ENCODE measurements at places on chromosomes 6 and 20. TPM values are rescaled to one million over a fixed set of nuclear protein-coding genes. Genes with fewer than 3 reads are reported as not detected.

The MMP24 gene
- total RNA-seq, result 5.3 TPM

DNA sequence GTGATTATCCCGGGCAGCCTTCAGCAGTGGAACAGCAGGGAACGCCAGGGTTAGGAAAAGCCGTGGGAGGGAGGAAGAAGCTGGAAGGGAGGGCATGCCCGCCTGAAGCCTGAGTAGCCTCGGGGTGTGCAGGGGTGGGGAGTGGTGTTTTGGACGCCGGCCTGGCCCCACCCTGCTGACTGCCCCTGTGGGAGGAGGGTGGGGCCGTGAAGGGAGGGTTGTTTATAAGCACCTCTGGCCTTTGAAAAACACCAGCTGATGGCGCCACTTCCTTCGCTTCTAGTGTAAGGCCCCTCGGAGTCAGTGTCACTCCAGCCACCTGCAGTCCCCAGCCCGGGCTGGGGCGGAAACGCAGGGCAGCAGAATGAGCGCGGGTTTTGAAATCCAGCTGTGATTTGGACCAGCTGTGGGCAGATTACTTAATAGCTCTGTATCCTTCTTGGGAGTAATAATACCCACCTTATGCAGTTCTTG is 52.8 kb upstream of the BMP6 start:
- H3K4me3 ChIP-seq, result peak overlapping the region; percentile 14
- H3K4me1 ChIP-seq, result peaks cover 14% of the 10 kb centered on the region
- DNase-seq, result peak; percentile 62

The DOK5 gene
- total RNA-seq, result 0.74 TPM

DNA sequence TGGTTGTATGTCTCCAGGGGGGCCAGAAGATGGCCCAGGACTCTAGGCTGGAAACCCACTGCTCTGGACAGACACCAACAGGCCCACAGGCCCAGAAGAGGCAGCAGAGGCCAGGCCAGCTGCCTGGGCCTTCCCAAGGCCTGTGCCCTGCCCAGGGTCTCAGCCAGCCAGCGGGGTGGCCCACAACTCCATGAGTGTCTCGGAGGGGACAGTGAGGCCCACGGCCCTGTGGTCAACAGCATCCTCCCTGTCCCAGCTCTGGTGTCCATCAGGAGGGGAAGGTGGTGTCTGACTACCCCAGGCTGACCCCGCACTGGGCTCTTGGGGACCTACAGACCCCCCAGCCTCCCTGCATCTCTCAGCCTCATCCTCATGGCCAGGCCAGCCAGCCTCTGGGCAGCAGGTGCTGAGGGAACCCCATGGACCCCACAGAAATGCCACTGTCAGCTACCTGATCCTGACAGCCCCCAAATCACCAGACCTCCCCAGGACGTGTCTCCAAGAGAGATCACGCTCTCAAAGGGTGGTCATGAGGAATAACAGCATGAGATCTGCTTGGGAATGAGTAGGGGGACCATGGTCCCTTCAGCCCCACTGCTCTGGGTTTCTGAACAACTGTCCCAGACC is 112.4 kb downstream of the NOL4L start:
- H3K36me3 ChIP-seq, result peaks cover 10% of the 10 kb centered on the region
- peaks cover 97% of the 10 kb centered on the region for H3K4me1 ChIP-seq
- peak overlapping the region; percentile 88 for H3K27ac ChIP-seq
- no peak overlapping the region for H3K4me3 ChIP-seq
- no peaks in the 10 kb centered on the region for H3K27me3 ChIP-seq

- DNase-seq, result no peak
- no peaks in the 10 kb centered on the region for H3K27me3 ChIP-seq
- no peak overlapping the region for H3K4me3 ChIP-seq
- H3K4me1 ChIP-seq, result no peaks in the 10 kb centered on the region
- H3K27ac ChIP-seq, result no peak overlapping the region
These were observed 82.0 kb upstream of the AKIRIN2 start for GRCh38 chr6:87784051-87784450.

- no peak overlapping the region for H3K4me3 ChIP-seq
- no peaks in the 10 kb centered on the region for H3K36me3 ChIP-seq
- H3K4me1 ChIP-seq, result no peaks in the 10 kb centered on the region
These were observed 19.4 kb upstream of the TRERF1 start for GRCh38 chr6:42471142-42471541.

The FOXC1 gene
- total RNA-seq, result 2.3 TPM

The ECT2L gene
- total RNA-seq, result 3.9 TPM

The ZNF318 gene
- total RNA-seq, result 18.3 TPM

DNA sequence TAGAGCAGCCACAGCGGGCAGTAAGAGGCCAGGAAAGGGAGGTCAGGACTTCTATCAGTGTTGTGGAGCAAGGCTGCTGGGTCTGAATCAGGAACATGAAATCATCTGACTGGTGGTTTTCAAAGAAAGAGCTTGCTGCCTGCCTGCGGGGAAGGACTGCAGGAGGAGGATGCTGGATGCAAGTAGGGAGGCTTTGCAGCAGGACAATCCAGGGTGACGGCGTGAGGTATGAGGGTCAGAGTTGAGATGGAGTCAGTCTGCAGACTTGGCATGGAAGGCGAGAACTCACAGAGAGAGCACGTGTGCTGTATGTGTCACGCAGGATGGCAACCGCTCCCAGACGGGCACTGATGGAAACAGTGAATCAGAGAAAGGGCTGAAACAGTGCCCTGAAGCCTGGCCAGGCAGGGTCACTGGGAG is 59.2 kb upstream of the CD93 start:
- H3K4me3 ChIP-seq, result no peak overlapping the region
- peak overlapping the region; percentile 31 for H3K27ac ChIP-seq
- DNase-seq, result no peak
- peaks cover 77% of the 10 kb centered on the region for H3K4me1 ChIP-seq
- no peaks in the 10 kb centered on the region for H3K27me3 ChIP-seq
- no peaks in the 10 kb centered on the region for H3K36me3 ChIP-seq

- no peak overlapping the region for H3K27ac ChIP-seq
- DNase-seq, result no peak
- no peaks in the 10 kb centered on the region for H3K36me3 ChIP-seq
- H3K4me1 ChIP-seq, result no peaks in the 10 kb centered on the region
- no peak overlapping the region for H3K4me3 ChIP-seq
- H3K27me3 ChIP-seq, result no peaks in the 10 kb centered on the region
These were observed 137.3 kb downstream of the AHI1 start for GRCh38 chr6:135360222-135360621.

- no peak overlapping the region for H3K27ac ChIP-seq
- DNase-seq, result peak; percentile 68
- H3K4me3 ChIP-seq, result no peak overlapping the region
These were observed 87.5 kb downstream of the CRYBG1 start for GRCh38 chr6:106448000-106448426.

DNA sequence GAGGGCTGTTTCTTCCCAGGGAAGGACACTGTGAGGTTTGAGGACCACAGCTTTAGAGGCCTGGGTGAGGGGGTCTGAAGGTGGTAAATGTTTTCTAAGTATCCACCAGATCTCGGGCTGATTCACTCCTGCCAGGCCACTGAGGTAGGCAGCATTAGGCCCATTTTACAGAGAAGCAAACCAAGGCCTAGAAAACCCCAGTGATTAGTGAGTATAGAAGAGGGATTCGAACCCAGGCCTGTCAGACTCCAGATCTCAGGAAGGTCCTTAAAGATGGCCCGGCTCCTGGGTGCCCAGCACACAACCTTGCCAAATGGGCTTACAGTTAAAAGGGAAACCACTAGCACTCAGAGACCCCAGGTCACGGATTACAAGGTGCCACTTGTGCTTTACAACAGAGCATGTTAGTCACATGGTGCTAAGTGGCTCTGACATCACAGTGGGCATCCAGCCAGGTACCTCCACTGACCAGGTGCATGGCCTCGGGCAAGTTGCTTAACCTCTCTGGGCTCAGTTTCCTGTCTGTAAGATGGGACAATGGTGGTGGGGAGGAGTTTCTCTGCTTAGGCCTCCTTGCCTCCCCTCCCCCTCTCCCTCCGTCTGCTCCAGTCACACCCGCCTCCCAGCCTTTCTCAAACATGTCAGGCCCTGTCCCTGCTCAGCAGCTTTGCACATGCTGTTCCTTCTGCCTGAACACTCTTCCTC is 18.8 kb upstream of the SIRPA start:
- no peaks in the 10 kb centered on the region for H3K36me3 ChIP-seq
- peaks cover 7% of the 10 kb centered on the region for H3K4me1 ChIP-seq
- no peak overlapping the region for H3K4me3 ChIP-seq
- H3K27me3 ChIP-seq, result peaks cover 48% of the 10 kb centered on the region
- DNase-seq, result no peak

The FUT9 gene
- not detected for total RNA-seq

The SIGLEC1 gene
- total RNA-seq, result 114 TPM

The BTNL2 gene
- total RNA-seq, result not detected

GRCh38 chr20:3716195-3716834 is 3.9 kb upstream of the SIGLEC1 start:
- H3K27ac ChIP-seq, result no peak overlapping the region
- H3K36me3 ChIP-seq, result no peaks in the 10 kb centered on the region
- H3K27me3 ChIP-seq, result peaks cover 5% of the 10 kb centered on the region

- H3K4me1 ChIP-seq, result no peaks in the 10 kb centered on the region
- no peak for DNase-seq
- no peaks in the 10 kb centered on the region for H3K36me3 ChIP-seq
- H3K27me3 ChIP-seq, result no peaks in the 10 kb centered on the region
These were observed 207.0 kb downstream of the TBXT start for GRCh38 chr6:165960695-165961094.

The PLA2G7 gene
- 20.0 TPM for total RNA-seq

GRCh38 chr6:166307082-166308032 is 835 bp downstream of the PRR18 start:
- H3K4me3 ChIP-seq, result peak overlapping the region; percentile 48
- H3K4me1 ChIP-seq, result peaks cover 18% of the 10 kb centered on the region
- H3K27ac ChIP-seq, result no peak overlapping the region

DNA sequence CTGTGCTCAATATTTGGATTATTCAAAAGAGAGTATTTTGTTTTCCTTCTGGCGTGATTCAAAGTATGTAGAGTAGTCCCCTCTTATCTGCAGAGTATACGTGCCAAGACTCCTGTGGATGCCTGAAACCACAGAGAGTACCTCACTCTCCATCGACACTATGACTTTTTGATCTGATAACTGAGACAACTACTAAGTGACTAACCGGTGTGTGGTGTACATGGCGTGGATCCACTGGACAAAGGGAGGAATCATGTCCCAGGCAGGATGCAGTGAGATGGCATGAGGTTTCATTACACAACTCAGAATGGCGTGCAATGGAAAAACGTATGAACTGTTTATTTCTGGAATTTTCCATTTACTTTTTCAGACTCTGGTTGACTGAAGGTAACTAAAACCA is 112.2 kb upstream of the PDE7B start:
- no peak overlapping the region for H3K4me3 ChIP-seq
- H3K27me3 ChIP-seq, result no peaks in the 10 kb centered on the region
- no peak overlapping the region for H3K27ac ChIP-seq
- H3K4me1 ChIP-seq, result no peaks in the 10 kb centered on the region
- no peak for DNase-seq

DNA sequence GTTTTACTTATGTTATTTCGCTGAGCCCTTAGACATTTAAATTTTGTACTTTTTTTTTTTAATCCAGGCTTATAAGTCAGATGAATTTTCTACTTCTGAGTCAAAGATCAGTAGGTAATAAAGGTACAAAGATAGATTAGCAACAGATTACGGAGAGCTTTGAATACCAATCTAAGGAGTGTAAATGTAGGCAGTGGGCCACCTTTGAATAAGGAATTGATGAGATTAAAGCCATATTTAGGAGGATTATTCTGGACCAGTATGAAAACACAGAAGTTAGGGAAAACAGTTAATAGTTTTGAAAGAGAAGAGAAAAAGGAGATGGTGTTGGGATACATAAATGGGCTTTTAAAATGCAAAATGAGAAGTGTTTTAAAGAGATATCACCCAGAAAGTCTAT is 117.6 kb downstream of the SLC16A10 start:
- H3K36me3 ChIP-seq, result no peaks in the 10 kb centered on the region
- H3K4me3 ChIP-seq, result no peak overlapping the region
- no peak for DNase-seq

The NKAIN2 gene
- 0.12 TPM for total RNA-seq

The BPIFB1 gene
- total RNA-seq, result 263 TPM

The GGT7 gene
- total RNA-seq, result 24.0 TPM

DNA sequence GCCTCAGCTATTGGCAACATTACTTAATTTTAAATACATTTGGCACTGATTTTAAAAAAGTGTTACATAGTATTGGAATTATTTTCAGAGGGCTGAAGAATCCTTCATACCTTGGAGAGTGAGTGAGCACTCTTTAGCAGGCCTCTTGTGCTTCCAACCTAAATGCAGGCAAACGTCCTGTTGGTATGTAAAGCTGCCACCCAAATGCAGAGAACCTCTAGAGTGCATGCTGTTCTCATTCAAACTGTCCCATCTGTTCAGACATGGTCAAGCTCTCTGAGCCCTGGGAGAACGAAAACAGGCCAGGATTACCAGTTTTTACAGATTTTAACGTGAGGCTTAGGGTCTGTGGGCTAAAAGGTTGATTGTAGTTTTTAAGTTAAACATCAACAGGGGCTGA is 378.0 kb upstream of the FLRT3 start:
- DNase-seq, result no peak
- H3K4me3 ChIP-seq, result no peak overlapping the region
- no peaks in the 10 kb centered on the region for H3K27me3 ChIP-seq

DNA sequence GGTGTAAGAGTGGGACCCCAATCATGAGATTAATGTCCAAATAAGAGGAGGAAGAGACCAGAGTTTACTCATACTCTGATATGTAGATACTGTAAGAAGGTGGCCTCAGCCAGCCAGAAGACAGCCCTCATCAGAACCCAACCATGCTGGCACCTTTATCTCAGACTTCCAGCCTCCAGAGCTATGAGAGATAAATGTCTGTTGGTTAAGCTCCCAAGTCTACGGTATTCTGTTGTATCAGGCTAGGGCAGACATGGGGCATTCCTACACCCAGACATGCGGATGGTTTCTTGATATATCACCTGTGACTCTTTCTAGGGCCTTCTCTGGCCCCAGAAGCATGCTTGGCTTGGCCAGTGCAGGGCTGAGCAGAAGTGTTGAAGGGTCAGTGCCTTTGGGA is 247.4 kb upstream of the RIN2 start:
- no peak for DNase-seq
- H3K36me3 ChIP-seq, result no peaks in the 10 kb centered on the region
- H3K27me3 ChIP-seq, result no peaks in the 10 kb centered on the region
- no peak overlapping the region for H3K4me3 ChIP-seq
- no peaks in the 10 kb centered on the region for H3K4me1 ChIP-seq
- no peak overlapping the region for H3K27ac ChIP-seq

The LTA gene
- not detected for total RNA-seq

GRCh38 chr6:583635-584034 is 73.3 kb downstream of the HUS1B start:
- peaks cover 24% of the 10 kb centered on the region for H3K36me3 ChIP-seq
- no peaks in the 10 kb centered on the region for H3K4me1 ChIP-seq
- no peak for DNase-seq
- no peaks in the 10 kb centered on the region for H3K27me3 ChIP-seq
- H3K27ac ChIP-seq, result no peak overlapping the region

The CALHM4 gene
- total RNA-seq, result not detected

- peak within 1 kb of the TSS; percentile 90 for H3K27ac ChIP-seq
- H3K27me3 ChIP-seq, result no peaks in the 10 kb centered on the region
- peaks cover 48% of the 10 kb centered on the region for H3K4me1 ChIP-seq
- H3K36me3 ChIP-seq, result peaks cover 3% of the 10 kb centered on the region
- H3K4me3 ChIP-seq, result peak within 1 kb of the TSS; percentile 68
These were observed at the start of gene HLA-DPB1 for GRCh38 chr6:33075568-33076405. TSS of gene HLA-DPB1 (plus strand) at chr6:33075990. CDS start at chr6:33076042, 52 bp downstream.

The HAO1 gene
- not detected for total RNA-seq

- no peak overlapping the region for H3K4me3 ChIP-seq
- H3K36me3 ChIP-seq, result peaks cover 10% of the 10 kb centered on the region
- H3K27me3 ChIP-seq, result no peaks in the 10 kb centered on the region
These were observed 112.1 kb downstream of the ASXL1 start for GRCh38 chr20:32470025-32470861.

- no peaks in the 10 kb centered on the region for H3K27me3 ChIP-seq
- no peak for DNase-seq
- no peaks in the 10 kb centered on the region for H3K36me3 ChIP-seq
- no peak overlapping the region for H3K4me3 ChIP-seq
- no peaks in the 10 kb centered on the region for H3K4me1 ChIP-seq
- no peak overlapping the region for H3K27ac ChIP-seq
These were observed 227.9 kb downstream of the GJA1 start for GRCh38 chr6:121663292-121663810.

The CENPQ gene
- total RNA-seq, result 4.3 TPM

Data from lower lobe of right lung (tissue), 2 donors.